ENCODE measurements at places on chromosomes 3 and 15.
A peak's percentile ranks its signal among the peaks of the same experiment; 100 is the strongest.

DNA sequence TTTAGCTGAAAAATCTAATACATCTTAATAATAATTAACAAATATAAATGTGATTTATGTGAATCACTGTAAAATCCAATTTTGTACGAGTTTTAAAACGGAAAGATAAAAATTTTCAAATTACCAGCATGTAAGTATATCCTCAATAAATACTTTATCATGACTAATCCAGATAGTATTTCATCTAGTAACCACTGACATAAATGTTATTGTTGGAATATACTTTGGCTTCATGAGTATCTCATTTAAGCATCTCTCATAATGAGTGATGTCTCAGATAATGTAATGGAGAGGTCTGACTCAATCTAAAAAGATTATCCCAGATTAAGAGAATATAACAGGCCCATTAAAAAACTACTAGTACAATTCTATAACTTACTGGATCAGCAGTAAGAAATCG lies 216.3 kb downstream of the STAG1 start:
- DNase-seq = no peak

GRCh38 chr3:73107215-73107614 lies 45.8 kb downstream of the EBLN2 start:
- no peak for DNase-seq

DNA sequence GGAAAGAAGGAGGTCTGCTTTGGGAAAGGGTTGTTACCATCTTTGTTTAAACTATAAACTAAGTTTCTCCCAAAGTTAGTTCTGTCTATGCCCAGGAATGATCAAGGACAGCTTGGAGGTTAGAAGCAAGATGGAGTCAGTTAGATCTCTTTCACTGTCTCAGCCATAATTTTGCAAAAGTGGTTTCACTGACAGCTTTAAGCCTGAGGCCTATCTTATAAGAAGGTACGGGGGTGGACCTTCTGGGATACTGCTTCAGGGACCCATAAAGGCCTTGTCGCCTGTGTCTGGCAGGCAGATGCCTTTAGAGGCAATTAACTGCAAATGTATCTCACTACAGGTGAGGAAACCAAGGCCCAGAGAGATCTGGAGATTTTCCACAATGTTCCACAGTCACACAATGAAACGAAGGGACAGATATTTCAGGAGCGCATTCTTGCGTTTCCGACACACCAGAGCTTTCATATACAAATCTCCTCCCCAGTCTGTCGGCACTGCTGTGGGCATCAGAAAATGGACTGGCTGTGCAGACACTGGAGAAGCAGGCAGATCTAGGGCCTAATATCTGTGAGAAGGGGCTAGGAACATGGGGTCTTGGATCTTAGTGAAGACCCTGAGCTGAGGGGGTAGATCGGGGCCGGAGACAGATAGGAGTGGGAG lies 169.5 kb upstream of the SMAD3 start:
- DNase-seq = no peak

GRCh38 chr3:115232167-115232566 lies 85.1 kb upstream of the ZBTB20 start:
- DNase-seq = no peak

DNA sequence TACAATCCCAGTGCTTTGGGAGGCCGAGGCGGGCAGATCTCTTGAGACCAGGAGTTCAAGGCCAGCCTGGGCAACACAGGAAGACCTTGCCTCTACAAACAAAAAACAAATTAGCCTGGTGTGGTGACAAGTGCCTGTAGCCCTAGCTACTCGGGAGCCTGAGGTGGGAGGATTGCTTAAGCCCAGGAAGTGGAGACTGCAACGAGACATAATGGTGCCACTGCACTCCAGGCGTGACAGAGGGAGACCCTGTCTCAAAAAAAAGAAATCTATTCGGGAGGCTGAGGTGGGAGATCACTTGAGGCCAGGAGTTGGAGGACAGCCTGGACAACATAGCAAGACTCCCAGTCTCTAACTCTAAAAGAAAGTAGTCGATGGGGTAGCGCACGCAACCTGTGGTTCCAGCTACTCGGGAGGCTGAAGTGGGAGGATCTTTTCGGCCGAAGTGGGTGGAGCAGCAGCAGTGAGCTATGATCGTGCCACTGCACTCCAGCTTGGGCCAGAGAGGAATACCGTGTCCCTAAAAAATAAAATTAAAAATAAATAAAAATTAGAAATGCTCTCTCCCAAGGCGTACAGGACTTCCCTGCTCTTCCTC lies 775 bp downstream of the C3orf33 start:
- DNase-seq = no peak

DNA sequence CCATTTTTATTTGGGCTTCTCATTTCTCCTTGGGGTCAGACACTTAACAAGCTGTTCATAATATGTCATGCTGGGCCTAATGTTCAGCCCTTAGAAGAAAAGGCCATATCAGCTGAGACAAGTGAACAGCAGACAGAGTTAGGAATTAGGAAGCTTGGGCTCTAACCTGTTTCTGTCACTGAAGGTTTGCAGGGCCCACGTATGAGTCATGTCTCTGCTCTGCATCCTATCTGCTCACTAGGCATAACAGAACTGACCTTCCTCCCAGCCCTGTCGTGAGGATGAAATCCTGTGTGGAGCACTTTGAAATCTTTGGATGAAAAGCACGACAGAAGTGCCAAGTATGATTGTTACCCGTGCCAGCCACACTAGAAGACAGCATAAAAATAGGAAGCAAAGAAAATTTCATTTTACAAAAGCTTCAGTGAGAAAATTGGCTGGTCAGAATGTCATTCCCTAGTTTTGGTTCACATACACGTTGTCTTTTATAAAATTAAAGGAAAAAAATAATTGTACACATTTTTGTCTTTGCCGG lies 26.5 kb upstream of the CD47 start:
- DNase-seq = no peak

DNA sequence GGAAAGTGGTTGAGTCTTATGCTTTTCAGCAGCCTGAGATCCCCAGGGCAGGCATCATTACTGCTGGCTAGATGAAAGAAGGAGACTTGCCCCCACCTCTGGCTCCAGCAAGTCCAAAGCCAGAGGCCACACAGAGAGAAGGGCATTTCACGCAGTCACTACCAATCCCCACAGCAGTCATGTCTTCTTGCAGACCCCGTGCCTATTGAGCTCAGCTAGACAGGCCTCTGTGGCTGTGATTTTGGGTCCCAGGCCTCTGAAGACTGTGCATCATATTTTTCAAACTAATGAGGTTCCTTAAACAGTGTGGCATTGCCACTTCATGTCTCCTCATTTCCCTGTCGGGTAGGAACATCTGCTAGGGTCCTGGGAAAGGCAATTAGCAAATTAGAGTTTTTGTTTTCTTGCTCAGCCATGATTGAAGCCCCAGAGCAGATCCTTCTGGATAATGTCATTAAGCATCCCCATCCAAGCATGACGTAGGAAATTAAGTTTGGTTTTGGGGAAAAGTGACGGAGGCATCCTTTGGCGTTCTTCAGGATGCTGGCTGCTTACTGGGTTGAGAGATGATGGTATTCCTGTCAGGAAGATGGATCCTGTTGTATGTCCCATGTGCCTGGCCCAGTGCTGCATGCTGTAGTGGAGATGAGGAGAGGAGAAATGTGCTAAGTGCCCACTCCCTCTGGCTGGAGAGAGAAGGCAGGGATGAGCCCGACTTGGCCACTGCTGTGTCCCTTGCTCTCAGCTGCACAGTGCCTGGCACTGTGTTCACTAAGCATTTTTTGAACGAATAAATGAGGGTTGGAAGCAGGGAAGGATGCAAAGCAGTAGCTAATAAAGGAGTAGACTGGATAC lies 7.0 kb downstream of the SPSB4 start:
- DNase-seq = no peak

DNA sequence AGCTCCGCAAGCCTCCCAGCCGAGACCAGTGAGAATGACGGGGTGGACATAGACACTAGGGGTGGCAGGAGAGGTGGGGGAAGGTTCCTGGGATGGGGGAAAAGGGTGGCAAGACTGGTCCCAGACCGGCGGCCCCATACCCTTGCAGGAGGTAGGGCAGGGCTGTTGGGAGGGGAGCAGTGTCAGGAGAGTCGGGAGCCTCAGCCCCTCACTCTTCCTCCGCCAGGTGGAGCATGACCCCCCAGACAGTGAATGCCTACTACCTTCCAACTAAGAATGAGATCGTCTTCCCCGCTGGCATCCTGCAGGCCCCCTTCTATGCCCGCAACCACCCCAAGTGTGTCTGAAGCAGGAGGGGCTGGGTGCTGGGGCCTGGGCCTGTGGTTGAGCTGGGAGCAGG lies 8.7 kb upstream of the PSMD2 start:
- no peak for DNase-seq

GRCh38 chr3:155741101-155741500 lies 3.8 kb downstream of the PLCH1 start:
- DNase-seq = no peak

DNA sequence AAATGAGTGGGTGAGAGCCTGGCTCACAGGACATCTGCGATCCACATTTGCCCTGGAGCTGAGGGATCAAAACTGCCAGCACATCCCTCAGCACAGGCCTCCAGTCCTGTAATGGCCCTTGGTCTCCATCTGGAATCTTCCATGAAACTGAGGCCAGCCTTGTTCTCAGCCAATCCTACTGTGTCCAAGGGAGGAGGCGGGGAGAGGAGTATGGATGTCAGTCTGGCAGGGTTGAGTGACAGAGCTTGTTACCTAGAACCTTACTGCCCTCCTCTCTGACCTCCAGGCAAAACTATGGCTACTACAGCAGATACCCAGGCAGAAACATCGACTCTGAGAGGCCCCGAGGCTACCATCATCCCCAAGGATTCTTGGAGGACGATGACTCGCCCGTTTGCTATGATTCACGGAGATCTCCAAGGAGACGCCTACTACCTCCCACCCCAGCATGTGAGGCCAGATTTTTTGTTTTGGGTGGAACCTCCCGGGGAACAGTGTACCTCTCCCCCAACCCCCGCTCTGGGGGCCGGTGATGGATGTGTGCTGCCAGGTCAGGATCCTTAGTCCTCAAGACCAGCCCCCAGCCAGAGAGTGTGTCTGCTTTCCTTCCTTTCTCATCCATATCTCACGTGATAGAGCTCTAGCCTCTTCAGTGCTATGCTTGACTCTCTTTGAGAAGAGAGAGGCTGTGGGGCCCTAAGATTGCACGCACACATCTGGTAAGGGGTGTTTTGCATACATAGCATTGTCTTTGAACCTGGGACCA lies 41.3 kb downstream of the CHDH start:
- no peak for DNase-seq

GRCh38 chr3:41117398-41117870 lies 81.9 kb upstream of the CTNNB1 start:
- DNase-seq = peak; percentile 35

DNA sequence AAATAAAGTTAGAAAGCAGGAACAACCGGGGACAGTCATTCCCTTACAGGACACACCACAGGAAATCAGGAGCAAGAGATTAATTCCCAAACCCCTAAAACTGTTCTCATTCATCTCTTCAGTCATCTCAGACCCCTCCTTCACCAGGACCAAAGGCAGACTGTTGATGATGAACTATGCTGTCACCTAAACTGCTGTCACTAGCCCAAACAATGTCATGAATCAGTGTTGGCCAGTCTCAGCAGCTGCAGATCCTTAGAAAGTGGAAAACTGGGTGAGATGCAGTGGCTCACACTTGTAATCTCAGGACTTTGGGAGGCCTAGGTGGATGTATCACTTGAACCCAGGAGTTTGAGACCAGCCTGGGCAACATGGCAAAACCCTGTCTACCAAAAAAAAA lies 909.6 kb downstream of the ROBO1 start:
- DNase-seq = no peak

DNA sequence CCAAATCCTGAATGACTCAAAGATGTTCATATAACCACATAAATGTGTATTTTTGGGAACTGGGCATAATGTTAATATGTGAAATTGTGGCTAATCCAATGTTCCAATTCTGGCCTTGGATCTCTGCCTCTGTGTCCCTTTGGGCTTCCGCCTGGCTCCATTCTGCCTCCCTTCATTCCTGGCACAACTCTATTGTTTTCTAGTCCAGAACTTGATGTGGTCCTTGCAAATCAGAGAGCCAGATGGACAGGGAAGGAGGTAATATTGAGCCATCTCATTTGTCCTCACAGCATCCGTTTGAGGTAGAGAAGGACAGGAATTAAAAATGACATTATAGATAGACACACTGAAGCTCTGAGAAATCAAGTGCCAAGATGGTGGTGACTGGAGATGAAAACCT lies 355.7 kb upstream of the TBL1XR1 start:
- no peak for DNase-seq

DNA sequence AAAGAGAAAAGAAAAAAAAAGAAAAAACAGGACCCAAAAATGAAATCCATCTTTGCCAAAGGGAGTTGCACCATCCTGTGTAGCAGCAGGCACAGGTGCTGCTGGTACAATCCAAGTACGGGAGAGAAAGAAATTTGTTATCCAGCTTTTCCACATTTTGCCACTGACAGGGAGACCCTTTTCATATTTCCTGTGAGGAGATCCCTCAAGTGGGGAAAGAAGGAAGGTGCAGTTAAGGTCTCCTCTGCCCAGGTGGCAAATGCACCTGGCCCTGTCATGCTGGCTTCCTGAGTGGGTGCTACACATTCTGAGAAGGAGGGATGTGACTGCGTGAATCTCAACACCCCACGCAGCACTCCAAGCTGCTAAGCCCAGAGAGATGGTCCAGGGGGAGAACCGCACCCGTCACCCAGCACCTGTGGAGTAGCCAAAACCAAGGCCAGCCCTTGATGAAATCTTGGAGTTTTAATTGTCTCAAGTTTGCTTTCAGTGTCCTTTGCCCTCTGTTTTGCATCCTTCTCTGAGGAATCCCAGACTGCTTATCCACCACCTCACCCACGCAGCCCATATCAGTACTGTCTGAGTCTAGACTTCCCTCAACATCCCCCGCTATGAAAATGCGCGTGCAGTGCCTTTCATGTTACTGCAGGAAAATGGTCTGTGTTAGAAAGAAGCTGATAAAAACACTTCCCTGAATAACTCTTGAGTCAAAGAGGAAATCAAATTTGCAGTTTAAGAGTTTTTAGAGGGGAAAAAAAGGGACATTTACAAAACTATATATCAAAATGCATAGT lies 141.9 kb upstream of the THBS1 start:
- no peak for DNase-seq

GRCh38 chr3:64129581-64129980 lies 95.7 kb downstream of the PRICKLE2 start:
- DNase-seq = no peak

DNA sequence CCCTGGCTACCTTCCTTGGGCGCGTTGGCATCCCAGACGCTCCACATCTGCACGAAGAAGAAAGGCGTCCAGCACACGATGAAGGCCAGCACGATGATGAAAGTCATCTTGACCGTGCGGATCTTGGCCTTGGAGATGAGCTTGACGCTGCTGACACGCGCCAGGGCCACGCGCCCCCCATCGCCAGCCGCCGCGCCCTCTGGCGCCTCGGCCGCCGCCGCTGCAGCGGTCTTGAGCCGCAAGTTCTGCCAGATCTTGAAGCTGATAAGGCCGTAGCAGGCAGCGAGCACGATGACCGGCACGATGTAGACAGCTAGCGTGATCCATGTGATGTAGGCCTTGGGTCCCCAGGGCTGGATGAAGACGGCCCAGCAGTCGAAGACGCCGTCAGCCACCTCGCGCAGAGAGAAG lies 2.2 kb downstream of the OXTR start:
- DNase-seq = no peak

- no peak for DNase-seq
Observed at GRCh38 chr15:40352281-40352901, 1.6 kb downstream of the PHGR1 start.

- DNase-seq = no peak
Observed at GRCh38 chr3:148924562-148924961, 59.5 kb downstream of the CPA3 start.

- DNase-seq = no peak
Observed at GRCh38 chr3:70069557-70069956, 70.0 kb downstream of the SAMMSON start.

- no peak for DNase-seq
Observed at GRCh38 chr3:35241236-35241635, 398.1 kb upstream of the ARPP21 start.
